Astrocyte of the spinal cord (primary cell): ENCODE measurements at places on chromosomes 1 and 21.
A peak's percentile ranks its signal among the peaks of the same experiment; 100 is the strongest.

GRCh38 chr1:61481315-61481715 is 243.6 kb downstream of the TM2D1 start:
- DNase-seq: no peak

GRCh38 chr1:154716011-154716410 is 108.0 kb upstream of the ADAR start:
- DNase-seq: no peak

DNA sequence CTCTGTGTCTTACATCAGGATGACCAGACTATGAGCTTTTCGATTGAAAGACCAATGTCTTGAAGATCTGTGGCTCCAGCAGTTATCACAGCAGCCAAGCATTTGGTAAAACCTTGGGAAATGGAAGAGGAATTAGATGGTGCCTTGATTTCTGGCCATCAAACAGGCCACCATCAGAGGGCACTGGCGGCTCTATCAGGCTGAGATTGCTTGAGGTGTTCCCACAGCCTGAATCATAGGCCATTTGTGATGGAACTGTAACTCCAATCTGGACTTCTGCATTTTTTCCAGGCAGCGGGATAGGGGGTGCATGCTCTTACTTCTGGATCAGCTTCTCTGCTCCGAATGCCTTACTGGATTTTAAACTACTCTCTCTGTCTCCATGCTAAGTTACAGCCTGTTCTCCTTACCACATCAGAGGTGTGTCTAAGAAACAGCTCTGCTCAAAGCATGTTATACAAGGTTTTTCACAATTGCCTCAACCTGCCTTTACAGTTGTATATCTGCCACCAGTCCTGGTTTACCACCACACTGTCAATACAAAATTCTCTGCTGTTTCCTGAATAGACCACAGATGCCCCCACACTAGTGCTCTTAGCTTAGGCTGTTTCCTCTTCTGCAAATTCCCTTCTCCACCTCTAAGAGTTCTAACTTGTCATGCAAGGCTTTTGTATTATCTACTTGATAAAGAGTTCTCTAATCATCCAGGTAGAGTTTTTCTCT is 180.9 kb downstream of the PTGER3 start:
- DNase-seq: no peak

DNA sequence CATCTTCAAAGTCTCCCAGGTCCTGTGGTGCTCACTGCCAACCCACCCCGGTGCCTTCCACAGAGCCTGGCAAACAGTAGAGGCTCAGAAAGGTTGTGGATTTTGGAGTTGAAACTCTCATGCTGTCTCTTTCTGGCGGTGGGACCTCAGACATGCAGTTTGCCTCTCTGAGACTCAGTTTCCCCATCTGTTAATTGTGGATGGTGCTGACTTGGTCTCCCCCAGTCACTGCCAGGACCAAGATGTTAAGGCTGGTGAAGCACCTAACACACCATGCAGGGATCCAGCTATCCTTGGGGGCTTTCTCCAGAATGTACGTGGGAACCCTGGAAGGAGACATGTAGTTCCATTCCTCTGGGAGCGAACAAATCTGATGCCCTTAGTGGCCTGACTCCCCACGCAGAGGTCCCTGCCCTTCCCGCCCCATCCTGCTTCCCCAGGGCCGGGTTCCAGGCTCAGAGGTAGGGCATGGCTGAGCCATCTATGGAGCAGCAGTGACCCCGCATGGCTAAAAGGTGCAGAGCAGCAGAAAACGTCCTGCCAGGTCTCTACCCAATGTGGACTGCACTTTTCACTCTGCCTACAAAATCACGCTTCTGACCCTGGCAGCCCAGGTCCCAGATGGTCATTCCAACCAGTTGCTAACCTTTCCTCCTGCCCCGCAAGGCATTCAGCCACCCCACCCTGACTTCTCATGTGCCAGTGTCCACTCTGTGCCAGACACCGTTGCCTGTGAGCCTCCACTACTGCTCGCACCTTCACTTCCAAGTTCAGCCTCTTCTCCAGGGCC is 9.2 kb upstream of the TTC22 start:
- DNase-seq: peak; percentile 29

DNA sequence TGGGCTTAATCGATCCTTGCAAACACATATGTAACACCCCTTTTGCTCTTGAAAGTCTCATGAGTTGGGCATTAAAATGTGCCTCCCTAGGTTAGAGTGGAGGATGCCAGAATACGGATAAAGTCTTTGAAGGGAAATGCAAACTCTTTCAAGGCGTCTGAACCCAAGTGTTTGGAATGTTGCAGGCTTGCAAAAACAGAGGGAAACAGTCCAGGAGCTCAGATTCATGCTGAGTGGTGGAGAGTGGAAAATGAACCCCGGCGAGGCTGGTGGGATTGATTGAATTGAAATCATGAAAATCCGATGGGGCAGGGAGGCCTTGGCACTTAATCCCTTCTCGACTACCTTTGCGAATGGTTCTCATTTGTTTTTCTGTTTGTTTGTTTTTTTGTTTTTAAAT is 175.5 kb downstream of the PGBD5 start:
- no peak for DNase-seq

GRCh38 chr1:37673920-37674319 is 18.4 kb upstream of the CDCA8 start:
- no peak for DNase-seq

DNA sequence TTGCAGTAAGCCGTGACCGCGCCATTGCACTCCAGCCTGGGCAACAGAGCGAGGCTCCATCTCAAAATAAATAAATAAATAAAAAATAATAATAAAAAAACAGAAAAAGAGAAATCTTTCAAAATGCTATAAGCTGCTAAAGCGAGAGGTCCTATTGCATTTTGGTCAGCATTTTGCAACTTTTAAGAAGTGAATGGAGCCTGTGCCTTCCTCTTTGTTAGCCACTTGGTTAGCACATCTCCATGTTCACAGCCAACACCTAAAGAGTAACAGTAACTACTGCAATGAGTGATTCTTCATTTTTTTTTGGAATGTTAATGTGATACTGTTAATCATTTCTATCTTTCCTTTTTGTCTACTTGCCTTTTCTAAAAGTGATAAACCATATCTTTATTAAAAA is 80.6 kb downstream of the ERG start:
- DNase-seq: no peak

GRCh38 chr1:51910221-51911000 is 31.9 kb upstream of the NRDC start:
- DNase-seq: no peak

DNA sequence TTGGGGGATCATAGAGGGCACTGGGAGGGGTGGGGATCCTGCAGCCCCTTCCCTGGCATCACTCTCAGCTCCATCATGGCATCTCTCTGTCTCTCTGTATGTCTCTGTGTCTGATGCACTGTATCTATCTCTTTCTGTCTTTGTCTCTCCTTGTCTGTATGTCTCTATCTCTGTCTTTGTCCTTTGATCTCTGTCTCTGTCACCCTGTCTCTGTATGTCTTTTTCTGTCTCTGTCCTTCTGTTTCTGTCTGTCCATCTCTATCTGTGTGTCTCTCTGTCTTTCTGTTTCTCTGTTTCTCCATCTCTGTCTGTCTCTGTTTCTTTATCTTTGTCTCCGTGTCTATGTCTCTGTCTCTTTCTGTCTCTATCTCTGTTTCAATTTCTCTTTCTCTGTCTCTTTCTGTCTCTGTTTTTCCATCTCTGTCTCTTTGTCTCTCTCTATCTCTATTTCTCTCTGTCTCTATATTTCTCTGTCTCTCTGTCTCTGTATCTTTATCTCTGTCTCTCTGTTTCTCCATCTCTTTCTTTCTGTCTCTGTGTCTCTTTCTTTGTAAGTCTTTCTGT is 56.4 kb downstream of the TRIM11 start:
- DNase-seq: no peak

DNA sequence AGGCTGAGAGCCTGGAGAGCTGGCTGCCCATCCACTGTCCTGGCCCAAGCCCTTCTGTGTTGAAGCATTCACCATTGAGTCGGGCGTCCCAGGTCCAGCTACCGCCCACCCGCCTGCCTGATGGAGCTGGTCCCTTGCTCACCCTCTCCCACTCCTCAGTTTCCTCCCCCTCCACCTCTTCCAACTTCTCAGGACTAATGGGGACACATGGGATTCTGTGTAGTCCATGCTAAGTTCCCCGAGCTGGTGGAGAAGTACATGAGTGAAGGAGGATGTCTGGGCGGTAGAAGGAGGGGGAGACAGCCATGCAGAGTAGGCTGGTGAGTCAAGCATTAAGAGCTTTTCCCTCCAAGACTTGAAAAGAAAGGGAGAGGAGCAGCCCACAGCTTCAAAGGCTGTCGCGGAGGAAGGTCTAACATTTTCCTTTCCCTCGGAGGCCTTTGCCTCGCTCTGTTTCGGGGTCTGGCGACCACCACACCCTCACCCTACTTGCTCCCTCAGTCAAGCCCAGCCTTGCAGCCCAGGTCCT is 561 bp downstream of the SLC26A9 start:
- no peak for DNase-seq

DNA sequence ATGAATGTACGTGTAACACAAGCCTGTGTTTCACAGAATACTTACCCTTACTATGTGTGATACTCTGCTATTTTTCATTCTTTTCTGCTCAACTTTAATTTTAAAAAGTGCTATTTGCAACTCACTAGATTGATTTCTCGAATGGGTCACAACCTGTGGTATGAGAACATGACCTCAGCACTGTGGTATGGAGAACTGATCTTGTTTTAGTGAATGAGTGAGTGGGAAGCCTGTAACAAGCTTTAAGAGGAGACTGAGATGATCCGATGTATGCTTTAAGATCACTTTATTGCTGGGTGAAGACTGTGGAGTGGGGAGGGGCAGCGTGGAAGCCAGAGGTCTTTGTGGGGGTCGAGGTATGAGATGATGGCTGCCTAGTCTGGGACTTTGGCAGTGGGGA is 21.6 kb downstream of the MECR start:
- DNase-seq: peak; percentile 15
